Forelimb muscle (tissue), 1 donor: ENCODE measurements at places on chromosomes 1 and 21.

DNA sequence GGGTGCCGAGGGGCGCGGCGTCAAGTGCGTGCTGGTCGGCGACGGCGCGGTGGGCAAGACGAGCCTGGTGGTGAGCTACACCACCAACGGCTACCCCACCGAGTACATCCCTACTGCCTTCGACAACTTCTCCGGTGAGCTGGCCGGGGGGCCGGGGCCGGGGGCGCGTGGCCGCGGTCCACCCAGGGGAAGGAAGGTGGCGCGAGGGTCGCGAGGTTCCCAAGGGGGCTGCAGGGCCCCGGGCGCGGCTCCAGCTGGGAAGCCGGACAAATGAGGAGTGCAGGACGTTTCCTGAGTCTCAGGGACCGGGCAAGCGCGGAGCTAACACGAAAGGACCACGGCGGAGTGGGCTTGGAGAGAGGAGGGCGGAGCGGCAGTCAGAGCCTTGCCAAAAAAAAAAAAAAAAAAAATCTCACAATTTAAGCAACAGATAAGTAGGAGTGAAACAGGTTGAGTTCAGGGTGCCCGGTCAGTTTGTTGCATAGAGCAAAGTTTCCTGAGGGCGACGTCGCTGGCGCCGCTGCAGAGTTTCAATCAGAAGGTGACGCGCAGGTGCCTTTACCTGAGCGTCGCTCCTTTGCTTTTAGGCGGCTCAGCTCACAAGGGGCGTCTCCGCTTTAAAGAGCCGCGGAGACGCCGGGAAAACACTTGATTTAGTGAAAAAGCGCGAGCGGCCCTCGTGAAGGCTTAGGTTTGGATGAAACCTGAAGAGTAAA lies 750 bp downstream of the RHOU start:
- DNase-seq, result no peak

- no peak for DNase-seq
Measured at GRCh38 chr1:205258719-205259118, 31.0 kb downstream of the TMCC2 start.

DNA sequence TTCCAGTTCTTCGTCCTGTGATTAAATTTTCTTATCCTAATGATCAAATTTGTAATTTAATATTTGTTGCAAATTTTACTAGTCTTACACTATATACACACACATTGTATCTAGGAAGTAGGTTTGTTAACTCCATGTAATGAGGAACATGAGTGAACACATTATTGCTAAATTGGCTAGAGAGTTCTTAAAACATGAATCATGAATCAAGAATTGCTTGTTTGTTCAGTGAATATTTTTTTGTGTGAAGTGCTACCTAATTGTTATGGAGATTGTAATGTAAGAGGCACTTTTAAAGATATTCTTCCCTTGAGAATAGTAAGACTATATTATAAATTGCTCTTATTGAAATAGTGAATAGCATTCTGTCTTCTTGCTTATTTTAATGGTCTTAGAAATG lies 4.6 kb downstream of the GPSM2 start:
- DNase-seq, result no peak

GRCh38 chr1:168431882-168432281 lies 111.9 kb downstream of the XCL2 start:
- no peak for DNase-seq

DNA sequence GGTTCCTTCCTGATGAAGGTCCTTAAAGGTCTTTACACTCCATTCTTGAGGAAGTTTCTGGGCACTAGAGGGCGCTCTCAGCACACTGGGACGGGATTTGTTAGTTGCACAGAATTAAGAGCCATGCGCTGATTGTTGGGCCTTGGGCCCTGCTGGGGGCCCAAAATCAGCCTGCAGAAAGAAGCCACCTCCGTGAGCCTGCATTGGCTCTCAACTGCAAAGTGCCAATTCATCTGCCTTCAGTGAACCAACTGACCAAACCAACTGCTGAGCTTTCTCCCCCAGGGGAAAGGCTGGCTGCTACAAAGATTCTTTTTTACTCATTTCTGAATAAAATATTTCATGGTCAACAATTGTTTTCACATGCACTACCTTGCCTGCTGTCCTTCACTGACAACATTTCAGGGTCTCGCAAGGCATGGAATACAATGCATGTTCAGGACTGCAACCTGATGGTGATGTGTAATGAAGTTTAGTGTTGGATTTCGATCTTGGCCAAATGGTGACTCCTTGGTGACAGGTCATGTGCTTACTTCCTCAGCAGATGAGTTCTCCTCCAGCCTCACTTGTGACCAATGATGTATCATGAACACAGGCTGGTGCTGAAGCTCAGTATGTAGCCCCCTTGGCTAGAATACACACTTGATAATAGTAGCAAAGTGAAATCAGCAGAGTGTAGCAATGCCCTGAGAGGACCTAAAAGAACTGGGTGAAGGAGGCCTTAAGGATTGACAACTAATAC lies 45.7 kb upstream of the PRDX6 start:
- DNase-seq, result peak; percentile 68

DNA sequence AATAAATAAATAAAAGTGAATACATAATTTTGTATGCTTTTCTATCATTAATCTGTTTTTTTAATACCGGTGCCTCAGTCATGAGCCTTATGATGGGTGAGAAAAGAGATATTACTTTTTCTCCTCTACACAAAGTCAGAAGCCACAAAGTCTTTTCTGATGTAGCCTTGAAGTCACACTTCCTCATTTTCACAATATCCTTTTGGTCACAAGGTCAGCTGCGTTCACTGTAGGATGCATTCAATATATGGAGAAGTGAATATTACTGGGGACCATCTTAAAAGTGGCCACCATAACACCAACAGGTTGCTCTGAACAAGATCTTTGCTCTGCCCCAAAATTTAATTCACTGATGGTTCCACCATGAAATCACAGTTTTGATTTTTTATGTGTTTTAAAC lies 83.3 kb upstream of the TNR start:
- DNase-seq, result no peak

GRCh38 chr1:229137271-229137670 lies 133.6 kb upstream of the RAB4A start:
- no peak for DNase-seq

GRCh38 chr1:45998020-45998617 lies 134.3 kb downstream of the PIK3R3 start:
- no peak for DNase-seq

DNA sequence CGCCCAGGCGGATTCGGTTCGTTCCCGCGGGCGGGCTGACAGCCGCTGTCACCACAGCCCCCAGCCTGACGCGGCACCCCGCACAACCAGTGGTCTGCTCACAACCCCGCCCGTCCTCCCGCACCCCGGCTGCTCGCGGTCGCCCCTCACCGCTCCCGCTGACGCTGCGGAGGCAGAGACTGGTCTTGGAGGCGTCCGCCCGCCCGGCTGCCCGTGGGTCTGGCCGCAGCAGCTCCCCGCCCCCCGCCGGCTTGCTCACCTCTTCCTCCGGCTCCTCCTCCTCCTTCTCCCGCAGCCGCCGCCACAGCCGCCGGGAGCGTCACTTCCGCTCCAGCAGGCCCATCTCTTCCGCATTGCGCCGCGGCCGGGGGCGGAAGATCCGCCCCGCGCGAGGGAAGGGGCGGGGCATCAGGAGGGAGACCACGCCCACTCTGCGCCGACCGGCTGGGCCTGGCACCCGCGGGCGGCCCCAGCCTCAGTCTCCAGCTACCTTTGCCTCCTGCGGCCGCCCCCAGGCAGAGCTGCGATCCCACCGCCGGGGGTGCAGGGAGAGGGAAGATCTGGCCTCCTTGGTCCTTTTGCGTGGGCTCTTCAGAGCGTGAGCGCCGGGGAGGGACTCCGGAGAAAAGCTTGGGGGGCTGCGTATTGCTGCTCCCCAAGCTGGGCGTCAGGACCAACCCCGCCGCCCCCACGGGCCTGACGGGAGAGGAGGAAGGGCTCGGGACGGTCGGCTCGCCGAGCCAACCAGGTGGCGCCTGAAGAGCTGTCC lies at the start of gene SYNJ1:
Gene SYNJ1 (minus strand): TSS at position 327 of the 769 bp plus-strand sequence. CDS start 1,118 bp downstream, outside the sequence.
- peak; percentile 76 for DNase-seq

DNA sequence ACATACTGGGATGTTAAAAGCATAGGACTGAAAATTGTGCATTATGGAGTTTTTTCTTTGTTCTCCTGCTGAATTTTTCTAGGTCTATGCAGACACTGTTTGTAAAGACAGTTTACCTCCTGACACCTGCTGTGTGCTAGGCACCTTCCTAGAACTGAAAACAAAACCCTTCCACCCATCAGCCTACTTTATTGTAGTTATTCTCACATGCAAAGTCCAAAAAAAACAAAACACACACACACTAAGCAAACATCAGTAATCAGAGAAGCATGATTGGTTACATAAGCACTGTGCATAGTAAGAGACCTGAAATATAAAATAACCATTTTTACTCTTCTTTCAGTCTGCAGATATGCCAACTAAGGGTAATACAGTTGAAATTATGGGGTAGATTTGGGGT lies 195.1 kb downstream of the CRB1 start:
- DNase-seq, result no peak

- no peak for DNase-seq
Measured at GRCh38 chr1:187629075-187629474, 800.3 kb downstream of the PLA2G4A start.

GRCh38 chr1:47686731-47687630 lies 249.1 kb downstream of the FOXD2 start:
- DNase-seq, result no peak
